ENCODE measurements at places on chromosomes 5 and 9.

- no peak for DNase-seq
Measured at GRCh38 chr9:127446713-127447415, 4.3 kb downstream of the RPL12 start.

- no peak for DNase-seq
Measured at GRCh38 chr5:93099902-93100347, 481.1 kb downstream of the NR2F1-AS1 start.

GRCh38 chr5:79793722-79794121, 104.1 kb downstream of the CMYA5 start:
- no peak for DNase-seq

- no peak for DNase-seq
Measured at GRCh38 chr5:172453206-172453985, 929 bp downstream of the SH3PXD2B start.

DNA sequence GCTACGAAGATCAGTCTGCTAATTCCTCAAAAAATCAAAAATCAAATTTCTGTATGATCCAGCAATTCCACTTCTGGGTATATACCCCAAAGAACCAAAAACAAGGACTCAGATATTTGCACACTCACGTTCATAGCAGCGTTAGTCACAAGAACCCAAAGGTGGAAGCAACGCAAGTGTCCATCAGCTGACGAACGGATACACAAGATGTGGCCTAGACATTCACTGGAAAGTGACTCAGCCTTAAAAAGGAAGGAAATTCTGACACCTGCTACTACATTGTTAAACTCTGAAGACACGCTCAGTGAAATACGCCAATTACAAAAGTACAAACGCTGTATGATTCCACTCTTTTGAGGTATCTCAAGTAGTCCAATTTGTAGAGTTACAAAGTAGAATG, 93.3 kb downstream of the OTULIN start:
- no peak for DNase-seq

GRCh38 chr5:60540856-60541805, 158.8 kb downstream of the DEPDC1B start:
- no peak for DNase-seq

- DNase-seq: no peak
Measured at GRCh38 chr5:55575815-55576583, 41.2 kb upstream of the PLPP1 start.

- DNase-seq: no peak
Measured at GRCh38 chr5:131084436-131084835, 80.6 kb downstream of the HINT1 start.

- no peak for DNase-seq
Measured at GRCh38 chr9:119273984-119274665, 95.1 kb downstream of the BRINP1 start.

- DNase-seq: no peak
Measured at GRCh38 chr5:137335493-137335892, 163.6 kb downstream of the SPOCK1 start.

- DNase-seq: no peak
Measured at GRCh38 chr5:139810341-139811273, 15.0 kb downstream of the PSD2 start.

- no peak for DNase-seq
Measured at GRCh38 chr9:129173296-129174101, 4.6 kb downstream of the IER5L start.

- DNase-seq: no peak
Measured at GRCh38 chr5:142360051-142360498, 35.3 kb upstream of the SPRY4 start.

GRCh38 chr9:133793471-133793870, 55.3 kb upstream of the SARDH start:
- no peak for DNase-seq

- no peak for DNase-seq
Measured at GRCh38 chr5:116130471-116130870, 45.6 kb downstream of the COMMD10 start.

DNA sequence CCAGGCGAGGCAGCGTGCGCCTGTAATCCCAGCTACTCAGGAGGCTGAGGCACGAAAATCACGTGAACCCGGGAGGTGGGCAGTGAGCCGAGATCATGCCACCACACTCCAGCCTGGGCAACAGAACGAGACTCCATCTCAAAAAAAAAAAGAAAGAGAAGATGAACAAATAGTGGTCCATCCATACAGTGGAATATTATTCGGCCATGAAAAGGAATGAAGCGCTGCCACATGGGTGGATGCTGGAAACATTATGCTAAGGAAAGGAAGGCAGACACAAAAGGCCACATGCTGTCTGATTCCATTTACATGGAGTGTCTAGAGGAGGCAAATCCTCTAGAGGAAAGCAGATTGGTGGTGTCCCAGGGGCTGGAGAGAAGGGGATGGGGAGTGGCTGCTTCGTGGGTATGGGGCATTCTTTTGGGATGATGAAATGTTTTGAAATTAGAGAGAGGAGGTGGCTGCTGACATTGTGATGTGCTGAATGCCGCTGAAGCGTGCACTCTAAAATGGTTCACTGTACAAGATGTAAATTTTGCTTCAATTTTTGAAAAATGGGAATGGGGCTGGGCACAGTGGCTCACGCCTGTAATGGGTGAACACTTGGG, 17.0 kb downstream of the PLPP7 start:
- DNase-seq: no peak

Data from stimulated activated CD4-positive, alpha-beta T cell treated with anti-CD3 and anti-CD28 coated beads, Interleukin-4, amount 100 ng/mL, for 1 hour (primary cell).